Cerebellum (tissue), 4 donors: ENCODE measurements at places on chromosomes 11 and 22. TPM values are rescaled to one million over a fixed set of nuclear protein-coding genes. Genes with fewer than 3 reads are reported as not detected.

Gene NRXN2
- 134 TPM for total RNA-seq

Gene CASP4
- 5.2 TPM for total RNA-seq

Gene PRODH
- total RNA-seq, result 12.3 TPM

Gene MS4A7
- total RNA-seq, result 3.5 TPM

Gene RRM1
- total RNA-seq, result 61.4 TPM

Gene RTN4RL2
- 1.2 TPM for total RNA-seq

Gene ANO1
- total RNA-seq, result 8.4 TPM

Gene DDIAS
- 4.1 TPM for total RNA-seq

Gene MED17
- 55.7 TPM for total RNA-seq

Gene TMEM121B
- total RNA-seq, result 9.0 TPM

Gene CHID1
- total RNA-seq, result 28.4 TPM

Gene ZP1
- not detected for total RNA-seq

Gene CARD18
- total RNA-seq, result not detected

Gene MAPK8IP1
- 48.7 TPM for total RNA-seq

Gene TSKU
- total RNA-seq, result 6.7 TPM

Gene PRG3
- not detected for total RNA-seq

Gene NTM
- total RNA-seq, result 191 TPM

Gene ANO5
- total RNA-seq, result 9.8 TPM

Gene APOL5
- total RNA-seq, result not detected

Gene PHF5A
- total RNA-seq, result 31.0 TPM
